ENCODE measurements at places on chromosomes 12 and 14. TPM values are rescaled to one million over a fixed set of nuclear protein-coding genes. Genes with fewer than 3 reads are reported as not detected.

The AKAP6 gene
- total RNA-seq = 1.7 TPM

The ALX1 gene
- not detected for total RNA-seq

The SELPLG gene
- 3.2 TPM for total RNA-seq

The RHEBL1 gene
- total RNA-seq = 0.72 TPM

The AGAP2 gene
- 0.28 TPM for total RNA-seq

The IL31 gene
- total RNA-seq = not detected

The OR4E2 gene
- total RNA-seq = not detected

The RPGRIP1 gene
- not detected for total RNA-seq

The GLIPR1L1 gene
- total RNA-seq = not detected

The NRXN3 gene
- 4.8 TPM for total RNA-seq

The SIX4 gene
- 42.7 TPM for total RNA-seq

The ASCL1 gene
- total RNA-seq = not detected

The IGFBP6 gene
- total RNA-seq = 124 TPM

The NDUFA9 gene
- total RNA-seq = 112 TPM

The RFLNA gene
- not detected for total RNA-seq

The C1S gene
- 49.6 TPM for total RNA-seq

The TEX52 gene
- total RNA-seq = not detected

The KRT85 gene
- not detected for total RNA-seq

The CACNA2D4 gene
- total RNA-seq = 0.28 TPM

The KCNMB4 gene
- 0.90 TPM for total RNA-seq

All from IMR-90 (cell line).